ENCODE measurements at places on chromosomes 6 and 20.

- DNase-seq, result no peak
These were observed 183.8 kb downstream of the DHX35 start for GRCh38 chr20:39145921-39146320.

DNA sequence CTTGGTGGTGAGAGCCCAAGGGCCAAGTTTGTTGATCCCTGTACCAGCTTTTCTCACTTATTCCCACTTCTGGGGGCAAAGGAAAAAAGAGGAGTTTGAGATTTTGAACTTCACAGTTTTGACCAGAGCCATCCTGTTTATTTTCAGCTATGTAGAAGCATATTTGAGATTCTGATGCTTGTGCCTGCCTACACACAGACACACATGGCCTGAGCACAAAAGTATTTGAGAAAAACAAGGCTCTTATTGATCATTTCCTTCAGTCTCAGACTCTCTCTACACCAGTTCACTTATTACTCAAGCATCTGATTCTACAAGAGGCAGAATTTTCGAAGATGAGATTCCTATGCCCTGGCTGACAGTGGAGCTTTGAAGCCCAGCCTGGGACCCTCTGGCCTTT is 100.7 kb downstream of the TCP11 start:
- no peak for DNase-seq

DNA sequence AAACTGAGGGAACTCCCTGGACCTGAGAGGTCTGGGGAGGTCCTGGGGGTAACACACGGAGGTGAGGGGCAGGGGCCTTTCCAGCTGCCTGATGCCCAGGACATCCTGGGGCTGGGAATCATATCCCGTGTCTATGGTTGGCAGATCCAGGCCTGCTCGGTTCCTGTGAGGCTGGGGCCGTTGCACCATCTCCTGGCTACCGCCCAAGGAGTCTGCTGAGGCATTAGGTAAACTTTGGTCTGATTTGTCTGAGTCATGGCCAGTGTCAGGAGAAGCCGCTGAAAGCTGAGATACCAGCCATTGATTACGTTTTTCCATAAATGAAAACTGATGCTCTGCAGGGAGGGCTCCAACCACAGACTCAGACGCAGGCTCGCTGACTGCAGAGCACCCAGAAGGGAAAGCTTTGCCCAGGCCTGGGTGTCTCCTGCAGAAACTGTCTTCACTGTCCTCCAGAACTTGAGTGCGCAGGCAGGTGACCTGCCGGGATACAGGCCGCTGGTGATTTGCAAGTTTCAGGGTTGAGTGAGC is 14.2 kb downstream of the TRAF3IP2 start:
- DNase-seq, result no peak

DNA sequence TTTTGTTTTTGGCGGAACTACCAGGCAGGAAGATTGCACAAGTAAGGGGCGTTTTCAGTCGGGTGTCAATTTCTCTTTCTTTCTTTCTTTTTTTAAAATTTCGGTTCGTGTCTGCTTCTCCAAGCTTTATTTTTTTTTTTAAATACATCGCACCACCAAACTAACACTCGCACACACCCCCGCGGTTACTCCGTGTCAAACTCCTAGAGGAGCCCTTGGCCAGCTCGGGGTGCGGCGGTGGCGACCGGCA is 338 bp downstream of the UTRN start:
- DNase-seq, result no peak

- DNase-seq, result no peak
These were observed 37.9 kb upstream of the FUCA2 start for GRCh38 chr6:143549221-143549948.

DNA sequence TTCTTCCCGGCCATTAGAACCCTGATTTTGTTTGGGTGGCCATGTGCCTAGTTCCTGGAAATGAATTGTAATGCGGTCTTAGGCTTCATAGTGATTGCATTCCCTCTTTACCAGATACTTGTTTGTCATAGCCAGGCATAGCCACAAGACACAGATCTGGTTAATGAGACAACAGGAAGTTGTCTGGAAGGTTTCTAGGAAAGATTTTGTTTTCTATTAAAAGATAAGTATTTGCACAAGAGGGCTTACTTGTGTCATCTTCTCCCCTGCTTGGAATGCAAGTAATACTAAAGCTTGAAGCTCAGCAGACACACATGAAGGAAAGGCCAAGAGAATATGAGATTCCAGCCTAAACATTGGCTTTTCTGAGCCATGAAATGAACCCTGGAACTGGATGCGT is 12.9 kb downstream of the FARS2 start:
- DNase-seq, result no peak
